ENCODE measurements at places on chromosomes 3 and 15.

DNA sequence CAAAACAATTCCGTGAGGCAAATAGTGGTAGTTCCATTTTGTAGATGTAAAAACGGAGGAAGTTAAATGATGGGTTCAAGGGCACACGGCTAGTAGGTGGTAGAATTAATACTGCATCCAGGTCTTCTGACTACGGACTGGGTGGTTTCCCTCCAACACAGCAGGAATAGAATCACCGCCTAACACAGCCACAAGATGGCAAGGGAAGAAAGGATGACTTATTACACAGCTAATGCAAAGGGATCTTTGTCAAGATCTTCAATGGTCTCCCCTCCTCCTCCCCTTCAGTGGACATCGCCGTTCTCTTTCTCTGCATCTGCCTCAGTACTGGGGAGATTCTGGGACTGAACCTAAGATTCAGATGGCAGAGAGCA lies 524 bp upstream of the TOPBP1 start:
- DNase-seq, result peak; percentile 39

GRCh38 chr3:71754610-71755253 lies 1.1 kb downstream of the GPR27 start:
- DNase-seq, result no peak

- DNase-seq, result no peak
These were observed 303.3 kb upstream of the ATP10A start for GRCh38 chr15:26166429-26166828.

GRCh38 chr3:86257955-86258641 lies 732.9 kb downstream of the VGLL3 start:
- DNase-seq, result no peak

- no peak for DNase-seq
These were observed 348.5 kb upstream of the PROK2 start for GRCh38 chr3:72133329-72134011.

GRCh38 chr3:161038725-161039124 lies 66.4 kb downstream of the B3GALNT1 start:
- no peak for DNase-seq

DNA sequence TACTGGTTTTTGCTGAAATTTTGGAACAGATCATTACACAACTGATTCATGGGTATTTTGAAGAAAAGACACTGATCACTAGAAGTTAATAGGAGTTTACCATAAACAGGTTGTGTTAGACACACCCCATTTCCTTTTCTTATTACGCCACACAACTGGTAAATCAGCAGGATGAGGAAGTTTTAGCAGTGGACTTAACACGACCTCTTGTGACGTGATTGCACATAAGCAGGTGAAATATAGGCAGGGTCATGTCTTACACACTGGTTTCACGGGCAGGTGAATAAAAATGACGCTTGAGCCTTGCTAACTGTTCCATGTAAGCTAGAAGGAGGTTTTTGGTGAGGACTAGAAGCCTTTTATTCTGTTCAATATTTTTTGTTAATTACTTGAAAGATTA lies 27.1 kb upstream of the TPRG1 start:
- DNase-seq, result peak; percentile 80

DNA sequence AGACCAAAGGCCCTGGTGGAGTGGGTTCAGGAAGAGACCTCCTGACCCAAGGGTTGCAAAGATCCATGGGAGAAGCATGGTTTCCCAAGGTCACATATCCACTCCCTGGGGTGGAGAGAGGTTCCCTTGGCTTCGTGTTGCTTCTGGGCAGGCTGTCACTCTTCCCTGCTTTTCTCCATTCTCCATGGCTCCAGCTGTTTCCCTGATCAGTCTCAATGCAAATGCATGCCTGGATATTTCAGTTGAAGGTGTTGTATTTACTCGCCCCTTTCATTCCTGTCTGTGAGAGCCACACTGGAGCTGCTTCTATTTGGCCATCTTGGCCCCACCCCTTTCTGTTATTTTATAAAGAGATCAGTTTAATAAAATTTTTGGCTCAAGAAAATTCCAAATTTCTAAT lies 95.0 kb upstream of the PLSCR4 start:
- no peak for DNase-seq

DNA sequence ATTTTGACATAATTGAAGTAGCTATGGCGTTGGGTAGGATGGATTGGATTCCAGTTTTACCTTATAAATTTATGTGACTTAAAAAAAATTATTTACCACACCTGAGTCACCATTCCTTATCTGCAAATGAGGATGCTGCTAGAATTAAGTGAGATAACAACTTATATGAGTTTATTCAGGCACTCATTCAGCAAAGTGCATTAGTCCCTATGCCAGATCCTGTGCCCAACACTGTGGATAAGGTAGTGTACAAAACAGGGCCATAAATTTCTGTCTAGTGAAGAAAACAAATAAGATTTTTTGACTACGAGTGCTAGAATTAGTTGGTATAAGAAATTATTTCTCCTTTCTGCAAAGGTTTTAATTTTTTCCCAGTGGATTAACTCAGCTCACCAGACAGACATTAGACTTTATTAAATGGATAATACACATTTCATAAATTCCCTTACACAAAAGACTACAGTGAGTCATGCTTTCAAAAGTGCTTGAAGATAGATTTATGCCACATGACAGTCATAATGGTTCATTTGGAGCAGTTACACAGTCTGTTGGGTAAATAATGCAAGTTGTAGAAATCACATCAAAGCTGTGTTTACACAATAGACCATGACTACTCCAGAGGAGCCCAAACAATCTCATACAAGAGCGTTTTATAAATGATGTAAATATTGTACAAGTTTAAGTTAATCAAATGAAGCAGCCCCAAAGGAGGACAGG lies 129.9 kb upstream of the TGFBR2 start:
- no peak for DNase-seq

DNA sequence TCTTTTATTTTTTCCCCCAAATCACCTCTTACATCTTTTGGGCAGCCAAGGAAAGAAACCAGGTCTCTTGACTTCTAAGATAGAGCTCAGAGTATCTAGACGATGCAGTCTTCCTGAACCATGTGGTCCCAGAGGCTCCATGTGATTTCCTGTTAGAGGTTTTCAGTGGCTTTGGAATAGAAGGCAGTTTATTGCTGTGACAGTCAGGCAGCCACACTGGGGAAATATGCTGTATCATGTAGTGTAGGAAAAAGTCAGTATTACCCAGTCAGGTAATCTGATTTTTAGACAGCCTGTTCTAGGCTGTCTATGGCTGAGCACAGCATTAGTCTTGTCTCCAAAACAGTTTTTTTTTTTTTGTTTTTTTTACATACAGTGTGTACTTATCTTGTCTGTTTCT lies 294.3 kb downstream of the THSD4 start:
- DNase-seq, result no peak

DNA sequence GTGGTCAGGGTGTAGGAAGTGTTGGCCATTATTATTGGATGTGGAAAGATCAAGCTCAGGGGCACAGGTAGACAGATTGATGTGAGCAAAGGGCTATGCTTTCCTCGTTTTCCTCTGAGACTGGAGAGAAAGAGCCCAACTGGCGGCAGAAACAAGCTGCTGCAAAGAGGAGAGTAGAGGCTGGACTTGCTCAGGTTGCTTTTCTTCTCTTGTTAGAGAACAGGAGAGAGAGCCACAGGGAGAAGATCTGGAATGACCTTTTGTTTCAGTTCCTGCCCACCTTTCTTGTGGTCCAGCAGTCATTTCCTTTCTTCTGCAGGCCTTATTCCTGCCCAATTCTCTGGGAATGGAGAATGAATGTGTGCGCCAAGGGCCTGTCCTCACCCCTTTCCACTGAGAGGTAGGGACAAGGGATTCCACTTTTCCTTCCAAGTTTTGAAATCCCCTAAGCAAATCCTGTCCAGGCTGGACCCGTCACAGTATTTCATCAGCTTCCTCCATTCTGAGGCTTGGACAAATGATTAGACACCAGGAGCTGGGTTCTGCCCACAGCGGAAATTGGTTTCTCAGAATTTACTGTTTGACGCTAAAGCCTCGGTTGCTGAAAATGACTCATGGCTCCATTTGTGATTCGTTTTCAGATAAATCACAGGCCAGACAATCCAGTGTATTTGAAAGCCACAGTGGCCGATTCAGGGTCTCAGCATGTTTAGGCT lies 16.1 kb downstream of the ZNF80 start:
- peak; percentile 80 for DNase-seq

DNA sequence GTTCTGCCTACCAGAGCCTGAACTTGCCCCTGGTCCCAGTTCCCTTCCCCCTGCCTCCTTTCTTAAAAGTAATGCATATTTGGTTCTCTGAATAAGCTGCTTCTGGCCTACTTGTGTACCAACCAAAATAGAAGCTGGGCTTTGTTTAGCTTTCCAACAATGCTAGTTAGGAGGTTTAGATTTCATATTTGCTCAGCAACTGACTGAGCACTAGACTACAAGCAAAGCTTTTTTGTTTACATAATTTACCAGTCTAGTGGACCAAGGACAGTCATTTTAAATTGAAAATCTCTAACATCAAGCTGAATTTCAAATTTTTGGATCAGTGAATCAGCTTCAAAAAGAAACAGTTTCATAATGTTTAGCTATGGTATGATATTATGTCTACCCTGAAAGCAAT lies 331.2 kb downstream of the ULK4 start:
- no peak for DNase-seq

- DNase-seq, result no peak
These were observed 30.8 kb upstream of the SLC35G2 start for GRCh38 chr3:136788154-136788553.

DNA sequence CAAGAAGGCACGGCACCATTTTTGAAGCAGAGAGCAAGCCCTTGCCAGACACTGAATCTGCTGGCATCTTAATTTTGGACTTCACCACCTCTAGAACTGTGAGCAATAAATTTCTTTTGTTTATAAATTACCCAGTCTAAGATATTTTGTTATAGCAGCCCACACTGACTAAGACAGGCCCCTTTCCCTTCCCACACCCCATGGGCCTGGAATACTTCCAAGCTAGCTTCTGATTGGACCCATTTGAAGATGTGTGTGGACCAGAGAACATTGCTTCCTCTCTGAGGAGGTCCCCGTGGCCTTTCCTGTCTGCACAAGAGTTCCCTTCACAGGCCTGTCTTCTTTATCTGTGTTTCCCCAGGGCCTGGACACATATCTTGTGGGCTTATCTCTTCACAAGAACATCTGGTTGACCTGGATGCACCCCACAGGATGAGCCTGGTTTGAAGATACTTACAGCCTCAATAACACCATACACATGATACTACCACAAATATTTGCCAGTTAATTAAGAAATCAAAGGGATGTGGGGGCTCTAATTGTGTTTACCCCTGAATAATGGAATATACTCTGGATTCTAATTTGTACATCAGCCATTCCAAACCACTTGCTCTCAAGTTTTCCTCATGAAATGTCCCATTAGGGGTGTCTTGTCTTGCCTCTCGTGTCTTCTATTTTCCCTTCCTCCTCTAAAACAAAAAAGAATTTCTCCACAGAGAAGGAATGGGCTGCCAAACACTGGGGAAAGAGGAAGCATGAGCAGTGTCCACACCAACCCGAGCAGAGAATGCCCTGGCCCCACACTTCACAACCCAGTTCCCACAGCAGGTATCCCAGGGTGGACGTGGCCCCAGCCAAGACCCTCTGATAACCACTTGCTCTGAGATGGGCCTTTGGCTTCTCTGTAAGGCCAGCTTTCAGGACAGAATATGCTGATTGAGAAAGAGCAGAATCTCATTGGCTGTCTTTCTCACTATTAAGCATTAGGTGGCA lies 42.5 kb downstream of the GLB1 start:
- DNase-seq, result no peak

- DNase-seq, result no peak
These were observed 28.0 kb downstream of the ARHGAP31 start for GRCh38 chr3:119322021-119322834.

DNA sequence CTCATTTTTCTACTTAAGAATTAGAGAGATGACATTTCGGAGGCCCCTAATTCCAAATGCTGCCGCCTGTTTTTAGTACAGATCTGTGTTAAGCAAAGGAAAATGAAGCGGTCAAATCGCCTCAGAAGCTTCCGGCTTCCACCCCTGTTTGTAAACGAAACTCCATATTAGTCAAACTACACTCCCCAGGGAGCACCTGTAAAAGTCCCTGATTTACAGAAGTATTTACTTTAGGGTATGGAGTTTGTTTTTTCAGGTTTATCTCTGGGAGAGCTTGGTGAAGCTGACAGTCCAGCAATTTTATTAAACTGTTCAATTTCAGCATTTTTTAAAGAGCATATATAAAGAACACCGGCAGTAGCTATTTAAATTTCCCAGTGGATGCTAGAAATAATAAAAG lies 319.8 kb downstream of the FHIT start:
- no peak for DNase-seq

GRCh38 chr3:120566243-120566975 lies 29.7 kb upstream of the NDUFB4 start:
- DNase-seq, result no peak

GRCh38 chr3:193548406-193548805 lies 6.3 kb downstream of the ATP13A4 start:
- no peak for DNase-seq

DNA sequence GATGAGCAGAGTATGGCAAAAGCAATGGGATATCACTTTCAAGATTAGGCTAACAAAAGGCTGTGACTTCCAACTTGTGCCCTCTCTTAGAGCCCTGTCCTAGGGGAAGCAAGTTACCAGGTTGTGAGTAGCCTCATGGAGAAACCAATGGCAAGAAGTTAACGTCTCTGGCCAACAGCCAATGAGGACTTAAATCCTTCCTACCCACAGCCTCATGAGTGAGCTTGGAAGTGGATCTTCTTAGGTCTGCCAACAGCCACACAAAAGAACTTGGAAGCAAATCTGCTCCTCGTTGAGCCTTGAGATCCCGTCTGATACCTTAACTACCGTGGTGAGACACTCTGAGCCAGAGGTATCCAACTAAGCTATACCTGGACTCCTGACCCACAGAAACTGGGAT lies 5.7 kb downstream of the NME9 start:
- no peak for DNase-seq

GRCh38 chr15:71249986-71250385 lies 134.7 kb downstream of the THSD4 start:
- DNase-seq, result no peak

- no peak for DNase-seq
These were observed 92.3 kb downstream of the ADAMTSL3 start for GRCh38 chr15:83746231-83746630.

GRCh38 chr15:78167227-78167888 lies 18.2 kb downstream of the IDH3A start:
- peak; percentile 46 for DNase-seq

DNA sequence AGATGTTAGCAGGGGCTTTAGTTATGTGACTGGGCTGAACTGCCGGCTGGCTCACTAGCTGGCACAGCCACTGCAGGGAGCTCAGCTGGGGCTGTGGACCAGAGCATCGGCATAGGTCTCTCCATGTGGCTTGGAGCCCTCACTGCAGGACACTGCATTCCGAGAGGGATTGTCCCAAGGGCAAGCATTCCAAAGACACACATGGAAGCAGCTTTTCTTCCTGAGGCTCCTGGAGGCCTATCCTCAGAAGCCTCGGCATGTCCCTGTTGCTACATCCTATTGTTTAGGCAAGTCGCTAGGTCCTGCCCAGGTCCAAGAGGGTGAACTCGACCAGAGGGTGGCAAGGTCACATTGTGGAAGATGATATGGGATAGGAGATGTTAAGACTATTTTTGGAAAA lies 209.8 kb downstream of the PLCL2 start:
- DNase-seq, result no peak

GRCh38 chr3:43659250-43659880 lies 31.4 kb upstream of the ABHD5 start:
- DNase-seq, result no peak

- DNase-seq, result no peak
These were observed 135.6 kb downstream of the RBMS3 start for GRCh38 chr3:29416514-29416913.

- no peak for DNase-seq
These were observed 80.3 kb downstream of the TM4SF4 start for GRCh38 chr3:149554826-149555225.
